ENCODE measurements at places on chromosomes 2 and 18.

GRCh38 chr2:42835577-42836371, 43.4 kb upstream of the HAAO start:
- peaks cover 2% of the 10 kb centered on the region for H3K4me1 ChIP-seq
- H3K27me3 ChIP-seq: no peaks in the 10 kb centered on the region
- no peak overlapping the region for H3K4me3 ChIP-seq
- DNase-seq: no peak
- H3K27ac ChIP-seq: no peak overlapping the region

DNA sequence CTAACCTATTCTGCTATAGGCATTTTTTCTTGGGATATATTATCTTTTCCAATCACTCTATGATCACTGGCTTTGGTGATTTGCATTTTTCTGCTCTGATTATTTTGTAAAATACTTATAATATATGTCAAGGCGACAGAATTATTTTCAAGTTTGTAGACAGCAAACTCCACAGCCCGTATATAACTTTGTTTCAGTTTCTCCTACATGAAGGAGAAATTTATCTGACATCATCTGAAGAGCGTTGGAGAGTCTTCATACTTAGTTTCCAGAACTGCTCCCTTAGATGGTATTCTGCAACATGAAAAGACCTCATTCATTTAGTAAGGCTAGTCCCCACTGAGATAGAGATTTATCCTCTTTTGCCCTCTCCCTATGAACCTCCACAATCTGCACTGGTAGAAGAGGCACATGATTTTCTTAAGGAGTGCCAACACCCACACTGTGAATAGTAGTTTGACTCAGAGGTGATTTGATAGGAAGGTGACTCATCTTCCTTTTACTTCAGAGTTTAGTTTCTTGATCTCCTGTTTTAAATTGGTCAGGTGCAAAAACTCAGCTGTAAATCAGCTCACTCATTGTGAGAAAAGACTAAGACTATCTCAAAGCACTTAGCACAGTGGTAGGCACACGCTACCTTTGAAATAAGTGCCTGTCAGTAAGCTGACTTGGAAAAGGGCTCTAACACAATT, 1848.6 kb upstream of the CELF4 start:
- no peaks in the 10 kb centered on the region for H3K27me3 ChIP-seq
- no peak overlapping the region for H3K4me3 ChIP-seq
- no peak for DNase-seq
- no peaks in the 10 kb centered on the region for H3K4me1 ChIP-seq
- no peaks in the 10 kb centered on the region for H3K36me3 ChIP-seq

GRCh38 chr2:82792316-82792715, 1666.8 kb downstream of the SUCLG1 start:
- H3K4me1 ChIP-seq: peaks cover 5% of the 10 kb centered on the region
- no peaks in the 10 kb centered on the region for H3K36me3 ChIP-seq
- H3K27me3 ChIP-seq: no peaks in the 10 kb centered on the region
- H3K4me3 ChIP-seq: no peak overlapping the region
- no peak for DNase-seq

- no peaks in the 10 kb centered on the region for H3K27me3 ChIP-seq
- H3K36me3 ChIP-seq: peaks cover 3% of the 10 kb centered on the region
- H3K4me1 ChIP-seq: no peaks in the 10 kb centered on the region
- no peak for DNase-seq
- no peak overlapping the region for H3K4me3 ChIP-seq
Measured at GRCh38 chr2:233301248-233301647, 6.4 kb upstream of the SAG start.
